ENCODE measurements at places on chromosomes 5 and 9.

- peak; percentile 1 for DNase-seq
Observed at GRCh38 chr5:66143473-66144073, 527 bp upstream of the SREK1 start.

- peak; percentile 80 for DNase-seq
Observed at GRCh38 chr5:38830521-38831051, 15.2 kb upstream of the OSMR start.

- DNase-seq: no peak
Observed at GRCh38 chr5:22590677-22591268, 262.4 kb downstream of the CDH12 start.

DNA sequence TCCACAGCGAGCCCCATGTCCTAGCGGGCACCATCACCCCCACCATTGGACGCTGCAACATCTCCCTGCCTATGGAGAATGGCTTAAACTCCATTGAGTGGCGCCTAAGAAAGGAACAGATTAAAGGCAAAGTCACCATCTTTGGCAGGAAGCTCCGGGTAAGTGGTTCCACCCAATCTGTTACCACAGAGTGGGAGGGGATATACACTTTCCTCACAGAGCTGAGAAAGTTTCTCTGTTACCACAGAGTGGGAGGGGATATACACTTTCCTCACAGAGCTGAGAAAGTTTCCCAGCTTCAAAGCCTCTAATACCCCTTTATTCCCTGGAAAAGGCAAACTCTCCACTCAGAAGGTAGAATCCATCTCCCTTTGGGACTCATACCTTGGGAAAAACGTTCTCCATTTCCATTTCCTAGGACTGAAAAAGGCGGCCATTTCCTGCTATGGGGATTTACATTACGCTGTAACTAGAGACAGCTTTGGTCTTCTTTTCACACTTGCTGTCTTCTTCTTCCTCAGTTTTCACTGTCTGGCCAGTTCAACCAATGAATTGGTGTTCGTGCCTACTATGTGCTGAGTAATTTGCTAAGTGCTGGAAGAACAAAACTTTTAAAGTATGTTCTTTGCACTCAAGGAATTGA, 63.4 kb upstream of the WWC1 start:
- peak; percentile 7 for DNase-seq

- no peak for DNase-seq
Observed at GRCh38 chr5:16152601-16153568, 26.7 kb downstream of the MARCHF11 start.

GRCh38 chr5:67695369-67695768, 498.8 kb upstream of the CD180 start:
- no peak for DNase-seq

DNA sequence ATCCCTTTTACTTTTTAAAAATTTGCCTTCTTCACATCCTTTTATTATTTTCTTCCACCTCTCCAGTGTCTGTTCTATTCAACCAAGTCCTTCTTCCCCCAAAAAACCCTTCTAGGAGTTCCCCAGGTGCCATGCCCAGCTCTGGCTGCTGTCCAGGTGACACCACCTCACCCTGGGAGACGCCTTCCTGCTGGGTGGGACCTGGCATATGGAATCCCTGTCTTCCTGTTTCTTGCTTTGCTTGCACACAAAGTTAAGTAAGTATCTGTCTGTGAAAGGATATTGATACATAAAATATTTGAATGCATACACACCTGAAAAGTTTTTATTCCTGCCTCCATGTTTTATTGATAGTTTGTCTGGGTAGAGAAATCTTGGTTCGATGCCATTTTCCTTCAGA, 23.1 kb upstream of the MED10 start:
- DNase-seq: no peak

- DNase-seq: no peak
Observed at GRCh38 chr5:170570476-170570875, 66.7 kb downstream of the KCNIP1 start.

DNA sequence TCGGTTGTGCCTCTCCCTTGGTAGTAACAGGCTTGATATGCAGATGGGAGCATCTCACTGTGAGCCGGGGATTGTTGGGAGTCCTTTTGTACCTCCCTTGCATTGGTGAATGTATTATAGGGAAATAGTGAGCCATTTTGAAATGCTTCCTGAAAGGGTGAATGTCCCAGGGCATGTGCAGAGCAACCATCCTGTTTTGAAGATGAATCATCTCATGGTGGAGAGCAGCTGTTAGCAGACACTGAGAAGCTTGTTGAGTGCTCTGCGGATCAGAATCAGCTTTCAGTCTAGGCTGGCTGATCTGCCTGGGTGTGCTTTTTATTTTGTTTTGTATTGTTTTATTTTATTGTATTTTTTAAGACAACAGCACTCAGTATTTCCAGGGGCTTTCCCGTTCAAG, 29.7 kb downstream of the SLC36A1 start:
- peak; percentile 75 for DNase-seq

DNA sequence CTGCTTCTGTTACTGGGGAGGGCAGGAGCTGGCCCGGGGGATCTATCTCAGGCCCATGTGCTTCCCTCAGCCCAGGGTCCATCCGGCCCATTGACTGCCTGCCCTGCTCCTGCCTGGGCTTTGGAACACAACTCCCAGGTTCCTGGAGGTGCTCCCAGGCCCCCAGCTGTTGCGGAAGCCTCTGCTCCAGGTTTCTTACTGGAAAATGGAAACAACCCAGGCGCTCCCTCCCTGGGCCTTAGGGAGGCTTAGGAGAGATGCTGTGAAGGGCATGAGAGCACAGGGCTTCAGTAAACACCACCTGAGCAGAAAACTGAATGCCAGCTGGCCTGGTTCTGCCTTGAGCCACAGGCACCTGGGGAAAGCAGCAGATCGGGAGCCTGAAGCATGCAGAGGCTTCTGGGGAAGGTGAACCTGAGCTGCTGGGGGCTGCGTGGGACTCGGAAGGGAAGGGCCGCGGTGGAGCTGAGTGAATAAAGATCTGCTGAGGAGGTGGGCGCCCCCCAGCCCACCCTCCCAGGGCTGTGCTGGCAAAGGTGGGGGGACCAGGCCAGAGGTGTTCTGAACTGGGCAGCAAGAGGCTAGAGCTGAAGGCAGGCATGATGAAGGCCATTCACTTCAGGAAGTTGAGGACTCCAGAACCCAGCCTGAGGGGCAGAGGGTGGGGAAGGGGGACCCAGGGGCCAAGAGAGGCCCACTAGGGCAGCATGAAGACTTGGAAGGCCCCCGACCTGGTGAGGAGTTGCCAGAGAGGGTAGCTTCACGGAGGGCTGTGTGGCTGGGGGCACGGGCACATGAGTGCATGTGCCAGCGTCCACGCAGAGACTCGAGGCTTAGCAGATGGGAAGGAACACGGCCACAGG, 64.8 kb downstream of the SHB start:
- no peak for DNase-seq

DNA sequence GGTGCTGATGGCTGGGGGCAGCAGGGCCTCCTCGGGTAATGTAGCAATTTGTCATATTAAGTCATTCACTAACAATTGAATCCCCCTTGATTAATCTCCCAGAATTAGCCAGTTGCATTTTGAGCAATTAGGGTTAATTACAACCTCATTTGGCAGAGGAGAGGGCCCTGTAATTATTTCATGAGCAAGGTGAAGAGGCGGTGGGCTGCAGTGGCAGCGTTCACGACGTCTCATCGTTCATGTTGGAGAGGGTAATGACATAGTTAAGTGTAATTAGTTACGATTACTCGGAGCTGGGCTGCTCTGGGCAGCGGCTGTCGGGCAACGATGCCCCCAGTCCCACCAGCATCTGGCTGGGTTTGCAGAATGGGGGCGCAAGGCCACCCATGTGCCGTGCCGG, 46.0 kb downstream of the NEK6 start:
- DNase-seq: no peak

- no peak for DNase-seq
Observed at GRCh38 chr9:138096519-138096845, 218.9 kb downstream of the CACNA1B start.

Data from iris pigment epithelial cell (primary cell).